ENCODE measurements at places on chromosomes 4 and X.

- H3K36me3 ChIP-seq: no peaks in the 10 kb centered on the region
- H3K4me3 ChIP-seq: no peak overlapping the region
- no peak for DNase-seq
Observed at GRCh38 chr4:95877636-95878035, 37.7 kb downstream of the PDHA2 start.

- H3K27me3 ChIP-seq: no peaks in the 10 kb centered on the region
- no peaks in the 10 kb centered on the region for H3K4me1 ChIP-seq
- H3K4me3 ChIP-seq: no peak overlapping the region
- H3K27ac ChIP-seq: no peak overlapping the region
Observed at GRCh38 chrX:140132937-140133336, 167.6 kb upstream of the CXorf66 start.

DNA sequence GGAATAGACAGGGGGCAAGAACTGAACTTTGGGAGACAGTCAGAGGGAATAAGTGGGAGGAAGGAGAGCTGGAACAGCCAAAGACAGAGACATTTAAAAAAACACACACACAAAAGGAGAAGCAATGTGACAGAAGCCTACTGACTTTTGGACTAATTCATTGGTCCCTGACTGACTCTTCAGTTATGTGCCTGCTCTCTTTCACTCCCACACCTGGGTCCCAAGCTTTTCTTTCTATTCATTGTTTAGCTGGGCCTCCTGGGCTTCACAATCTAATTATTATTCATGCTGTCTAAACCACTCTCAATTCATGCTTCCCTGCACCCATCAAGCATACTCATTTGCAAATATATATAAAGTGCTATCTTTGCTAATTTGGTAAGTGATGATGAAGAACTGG, 139.2 kb upstream of the IRS4 start:
- no peak overlapping the region for H3K4me3 ChIP-seq
- H3K27me3 ChIP-seq: peaks cover 2% of the 10 kb centered on the region
- H3K27ac ChIP-seq: no peak overlapping the region
- no peaks in the 10 kb centered on the region for H3K36me3 ChIP-seq
- DNase-seq: no peak

- H3K27ac ChIP-seq: peak overlapping the region; percentile 44
- DNase-seq: no peak
- H3K4me3 ChIP-seq: peak overlapping the region; percentile 63
- 0 out of 2 replicates have a peak, but pooled peaks cover 2% of the 10 kb centered on the region for H3K36me3 ChIP-seq
- H3K4me1 ChIP-seq: no peaks in the 10 kb centered on the region
- no peaks in the 10 kb centered on the region for H3K27me3 ChIP-seq
Observed at GRCh38 chrX:100635989-100636320, 651 bp downstream of the TSPAN6 start.

GRCh38 chrX:13661735-13662288, 8.9 kb downstream of the TCEANC start:
- DNase-seq: no peak
- H3K4me1 ChIP-seq: peaks cover 5% of the 10 kb centered on the region
- H3K27ac ChIP-seq: no peak overlapping the region

GRCh38 chrX:19544693-19545305, 29.5 kb upstream of the MAP3K15 start:
- no peak overlapping the region for H3K4me3 ChIP-seq
- H3K27me3 ChIP-seq: no peaks in the 10 kb centered on the region

Data from IMR-90 (cell line).